ENCODE measurements at places on chromosomes 3 and 15.

GRCh38 chr15:66940368-66940767, 125.0 kb upstream of the SMAD3 start:
- no peak for DNase-seq

GRCh38 chr15:42270551-42270950, 2.5 kb upstream of the GANC start:
- no peak for DNase-seq

DNA sequence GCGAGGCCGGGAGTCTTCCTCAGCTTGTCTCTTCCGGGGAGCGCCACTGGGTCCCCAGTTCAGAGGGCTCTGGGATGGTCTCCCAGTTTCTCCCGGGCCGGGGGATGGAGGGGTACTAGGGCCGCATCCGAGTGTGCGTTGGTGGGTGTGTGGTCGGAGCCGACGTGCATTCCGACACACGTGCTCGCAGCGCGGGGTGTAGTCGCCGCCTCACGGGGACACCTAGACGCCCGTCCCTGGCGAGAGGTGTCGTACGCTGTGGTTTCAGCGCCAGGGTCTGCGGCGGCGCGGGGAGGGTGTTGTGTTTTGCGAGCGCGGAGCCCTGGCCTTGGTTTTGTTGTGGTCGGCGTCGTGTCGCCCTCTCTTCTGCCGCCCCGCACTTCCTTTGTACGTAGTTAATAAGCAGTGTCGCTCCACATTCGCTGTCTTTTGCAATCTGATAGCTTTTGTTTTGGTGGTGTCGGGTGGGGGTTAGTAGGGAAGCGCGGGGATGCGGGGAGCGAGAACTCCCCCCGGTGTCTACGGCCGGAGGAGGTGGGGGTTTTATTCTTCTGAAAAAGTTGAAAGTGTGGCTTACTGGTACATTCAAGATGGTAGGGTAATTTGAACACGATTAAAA, 2.2 kb downstream of the IGF1R start:
- DNase-seq = no peak

DNA sequence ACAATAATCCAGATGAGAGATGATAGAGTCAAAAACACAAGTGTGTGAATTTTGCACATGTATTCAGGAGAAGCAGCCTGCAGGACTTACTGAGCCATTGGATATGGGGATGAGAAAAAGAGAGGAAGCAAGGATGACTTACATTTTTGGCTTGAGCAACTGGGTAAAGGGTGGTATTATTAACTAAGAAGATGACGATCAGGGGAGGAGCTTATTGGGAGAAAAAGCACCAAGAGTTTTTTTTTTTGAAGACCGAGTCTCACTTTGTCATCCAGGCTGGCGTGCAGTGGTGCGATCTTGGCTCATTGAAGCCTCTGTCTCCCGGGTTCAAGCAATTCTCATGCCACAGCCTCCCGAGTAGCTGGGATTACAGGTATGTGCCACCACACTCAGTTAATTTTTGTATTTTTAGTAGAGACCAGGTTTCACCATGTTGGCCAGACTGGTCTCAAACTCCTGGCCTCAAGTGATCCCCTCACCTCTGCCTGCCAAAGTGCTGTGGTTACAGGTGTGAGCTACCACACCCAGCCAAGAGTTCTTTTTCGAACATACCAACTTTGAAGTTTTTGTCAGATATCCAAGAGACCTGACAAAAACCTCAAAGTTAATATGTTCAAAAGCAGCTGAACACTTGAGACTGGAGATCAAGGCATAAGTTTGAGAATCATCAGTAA, 14.8 kb upstream of the SH3BP5 start:
- no peak for DNase-seq

- DNase-seq = no peak
These were observed 312.7 kb downstream of the ULK4 start for GRCh38 chr3:41649129-41649739.

- no peak for DNase-seq
These were observed 51.9 kb downstream of the SERPINI1 start for GRCh38 chr3:167787440-167787839.

DNA sequence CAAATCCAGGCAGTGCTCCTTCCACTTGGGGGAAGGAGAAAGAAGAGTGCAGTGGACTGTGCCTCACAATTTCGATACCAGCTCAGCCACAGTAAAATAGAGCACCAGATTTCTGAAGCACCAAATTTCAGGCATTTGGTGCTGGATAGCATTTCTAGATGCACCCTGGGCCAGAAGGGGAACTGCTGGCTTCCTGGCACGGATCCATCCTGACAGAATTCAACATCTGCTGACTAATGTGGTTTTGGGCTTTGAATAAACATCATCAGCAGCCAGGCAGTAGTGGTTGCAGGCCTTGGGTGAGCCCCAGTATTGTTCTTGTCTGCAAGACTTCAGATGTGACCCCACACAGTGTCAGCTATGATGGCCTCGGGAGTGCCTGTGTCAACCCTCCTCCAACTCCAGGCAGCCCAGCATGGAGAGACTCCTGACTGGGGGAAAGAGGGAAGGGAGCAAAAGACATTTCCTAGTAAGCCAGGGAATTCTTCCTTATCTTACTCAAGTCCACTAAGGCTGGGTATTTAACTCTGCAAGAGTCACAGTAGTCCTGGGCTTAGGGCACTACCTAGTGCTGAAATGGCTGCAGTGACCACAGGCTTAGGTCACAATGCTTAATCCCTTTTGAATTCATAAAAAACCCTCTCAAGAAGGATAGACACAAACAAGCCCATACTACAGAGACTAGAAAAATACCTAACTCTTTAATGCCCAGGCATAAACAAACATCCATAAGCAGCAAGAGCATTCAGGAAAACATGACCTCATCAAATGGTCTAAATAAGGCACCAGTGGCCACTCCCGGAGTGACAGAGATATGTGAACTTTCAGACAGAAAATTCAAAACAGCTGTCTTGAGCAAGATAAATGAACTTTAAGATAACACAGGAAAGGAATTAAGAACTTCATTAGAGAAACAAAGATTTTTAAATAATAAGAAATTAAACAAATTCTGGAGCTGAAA, 74.7 kb downstream of the SPATA16 start:
- no peak for DNase-seq

DNA sequence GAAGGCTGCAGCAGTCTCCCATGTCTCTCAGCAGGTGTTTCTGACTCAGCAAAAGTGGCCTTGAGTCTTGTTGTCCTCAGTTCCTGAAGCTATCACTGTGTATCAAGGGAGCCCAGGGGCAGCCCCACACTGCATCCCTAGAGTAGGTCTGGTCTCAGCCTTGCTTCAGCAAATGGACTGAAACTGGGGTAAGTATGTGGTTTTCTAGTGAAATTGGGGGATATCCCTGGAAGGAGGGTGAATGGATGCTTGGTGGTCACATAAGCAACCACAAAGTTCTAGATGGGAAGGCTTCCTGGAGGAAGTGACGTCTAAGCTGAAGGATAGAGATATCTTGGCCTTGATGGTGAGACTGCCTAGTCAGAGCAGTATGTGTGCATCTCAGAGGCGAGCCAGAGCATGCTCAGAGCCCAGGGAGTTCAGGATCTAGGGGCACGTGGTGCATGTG, 38.4 kb downstream of the TMEM158 start:
- DNase-seq = no peak

GRCh38 chr15:63166219-63166618, 8.9 kb upstream of the RPS27L start:
- DNase-seq = no peak

- no peak for DNase-seq
These were observed 24.4 kb downstream of the SELENOT start for GRCh38 chr3:150627557-150627956.

DNA sequence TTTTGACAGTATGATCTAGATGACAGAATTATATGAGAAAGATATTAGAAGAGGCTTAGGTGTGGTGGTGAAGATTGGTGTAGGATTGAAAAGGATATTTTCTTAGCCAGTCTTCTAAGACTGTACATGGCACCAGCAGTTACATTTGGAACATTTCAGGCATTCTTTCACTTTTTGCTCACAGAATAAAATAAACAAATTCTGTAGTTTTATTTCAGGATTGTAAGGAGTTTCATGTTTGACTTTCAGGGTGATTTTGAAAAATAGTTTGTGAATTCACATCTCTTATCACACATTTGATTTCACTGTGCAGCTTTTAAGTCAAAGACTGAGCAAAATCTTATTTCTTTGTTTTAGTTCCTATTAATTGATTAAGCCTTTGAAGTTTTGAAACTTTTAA, 27.1 kb downstream of the DNAJC13 start:
- DNase-seq = no peak

- no peak for DNase-seq
These were observed 95.0 kb upstream of the PLSCR4 start for GRCh38 chr3:146345900-146346299.

DNA sequence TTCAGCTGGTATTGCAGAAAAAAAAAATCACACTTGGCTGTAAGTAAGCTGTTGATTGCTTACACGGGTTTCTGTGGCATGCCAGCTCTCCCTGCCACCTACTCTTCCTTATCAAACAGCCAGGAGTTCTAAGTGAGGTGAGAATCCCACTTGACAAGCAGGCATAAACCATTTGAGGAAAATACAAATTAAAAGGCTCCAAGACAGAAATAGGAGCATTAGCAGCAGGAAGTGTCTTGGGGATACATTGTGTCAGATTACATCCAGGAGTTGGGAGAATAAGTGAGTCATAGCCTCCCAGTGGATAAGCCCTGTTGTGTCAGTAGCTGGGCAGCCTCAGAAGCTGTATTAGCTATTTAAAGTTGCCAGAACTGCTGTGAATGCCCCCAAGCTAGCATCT, 256.0 kb downstream of the CNTN4 start:
- no peak for DNase-seq

DNA sequence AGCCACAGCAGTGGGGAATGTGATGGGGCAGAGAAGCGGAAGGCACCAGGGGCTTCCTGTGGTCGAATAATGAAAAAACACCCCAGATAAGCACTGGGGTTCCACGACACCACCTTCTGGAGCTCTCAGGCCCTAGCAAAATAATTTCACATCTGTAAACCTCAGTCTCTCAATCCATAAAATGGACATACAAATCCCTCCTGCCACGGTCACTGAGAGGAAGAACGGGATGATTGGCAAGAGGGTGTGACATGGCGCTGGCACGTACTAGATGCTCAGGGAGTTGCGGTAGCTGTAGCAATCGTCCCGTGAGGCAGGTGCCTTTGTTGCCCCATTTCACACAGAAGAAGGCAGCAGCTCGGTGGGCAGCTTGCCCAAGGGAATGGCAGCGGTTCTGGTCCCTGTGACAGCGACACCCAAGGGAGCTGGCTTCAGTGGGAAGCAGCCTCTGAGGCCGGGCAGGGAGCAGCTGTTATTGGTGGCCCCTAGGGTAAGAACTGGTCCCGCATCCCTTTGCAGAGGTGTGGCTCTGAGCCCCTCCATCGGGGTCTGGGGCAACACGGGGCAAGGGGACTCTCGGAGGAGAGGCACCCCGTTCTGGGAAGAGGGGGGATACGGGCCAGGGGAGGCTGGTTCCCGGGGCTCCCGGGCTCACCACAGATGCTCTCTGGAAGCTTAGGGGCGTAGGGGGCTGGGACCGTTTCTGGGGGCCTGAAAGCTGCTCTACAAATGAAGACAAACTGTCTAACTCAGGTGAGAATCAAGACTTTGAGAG, 114.0 kb upstream of the ALDH1A3 start:
- no peak for DNase-seq

- no peak for DNase-seq
These were observed 511.3 kb downstream of the SHQ1 start for GRCh38 chr3:72336821-72337479.

GRCh38 chr15:81567924-81568323, 193.9 kb upstream of the TMC3 start:
- DNase-seq = no peak

- DNase-seq = no peak
These were observed 267.9 kb upstream of the THBS1 start for GRCh38 chr15:39312984-39313383.

GRCh38 chr3:14547693-14548092, 7.6 kb upstream of the GRIP2 start:
- DNase-seq = no peak

DNA sequence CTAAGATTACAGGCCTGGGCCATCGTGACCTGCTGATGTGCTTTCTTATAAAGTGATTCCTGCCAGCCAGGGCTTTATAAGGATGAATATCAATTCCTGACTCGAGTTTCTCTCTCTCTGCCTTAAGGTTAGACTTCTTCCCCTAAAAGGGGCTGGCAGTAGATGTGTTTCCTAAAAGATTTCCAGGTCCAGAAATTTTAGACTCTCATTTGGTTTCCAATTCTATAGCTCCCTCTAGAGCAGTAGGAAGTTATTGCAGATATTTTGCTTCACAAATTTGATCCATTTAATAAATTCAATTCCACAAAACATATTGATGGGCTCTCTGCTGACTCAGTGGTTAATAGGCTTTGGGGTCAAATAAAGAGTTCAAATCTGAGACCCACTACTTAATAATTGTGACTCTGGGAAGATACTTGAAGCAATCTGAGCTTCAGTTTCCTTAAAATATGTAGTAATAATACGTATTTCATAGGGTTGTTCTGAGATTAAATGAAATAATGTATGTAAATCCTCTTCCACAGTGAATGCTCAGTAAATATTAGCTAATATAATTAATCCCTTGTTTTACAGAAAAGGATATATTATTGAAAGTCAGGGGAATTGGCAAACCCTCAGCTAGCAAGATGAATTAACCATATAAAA, 2.1 kb downstream of the TRIM69 start:
- no peak for DNase-seq

DNA sequence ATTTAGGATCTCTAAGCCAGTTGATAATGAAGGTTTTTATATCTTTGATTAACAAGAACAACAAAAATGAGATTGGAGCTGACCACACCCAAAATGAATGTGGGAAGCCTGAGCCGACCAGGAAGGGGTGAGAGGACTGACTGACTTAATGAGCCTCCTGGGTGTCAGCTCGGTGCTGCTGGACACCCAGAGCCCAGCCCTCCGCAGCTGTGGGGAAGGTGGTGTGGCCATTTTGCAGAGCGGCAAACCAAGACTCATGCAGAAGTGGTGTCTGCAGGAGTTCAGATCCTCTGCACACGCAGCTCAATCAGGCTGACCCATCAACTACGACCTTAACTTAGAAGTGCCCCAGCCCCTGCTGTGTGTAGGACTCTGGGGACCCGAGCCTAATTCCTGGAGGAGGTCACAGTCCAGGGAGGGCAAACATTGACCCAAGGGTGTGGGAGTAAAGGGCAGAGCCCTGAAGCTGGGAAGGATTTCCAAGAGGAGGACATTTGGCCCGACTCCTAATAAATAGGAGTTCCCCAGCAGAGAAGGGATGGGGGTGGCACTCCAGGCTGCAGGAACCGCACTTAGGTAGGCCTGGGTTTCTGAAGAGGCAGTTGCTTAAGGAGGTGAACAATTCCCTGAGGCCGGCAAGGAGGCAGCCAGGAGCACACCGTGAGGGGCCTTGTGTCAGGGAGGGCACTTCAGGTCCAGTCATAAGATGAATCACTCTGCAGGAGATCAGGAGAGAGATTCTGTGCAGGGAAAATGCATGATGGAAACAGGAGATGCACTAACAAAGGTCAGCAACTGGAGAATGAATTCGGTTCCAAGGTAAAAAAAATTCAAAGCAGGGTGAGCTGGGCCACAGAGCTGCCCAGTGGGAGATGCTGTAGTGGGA, 197.1 kb upstream of the TPM1 start:
- DNase-seq = no peak

DNA sequence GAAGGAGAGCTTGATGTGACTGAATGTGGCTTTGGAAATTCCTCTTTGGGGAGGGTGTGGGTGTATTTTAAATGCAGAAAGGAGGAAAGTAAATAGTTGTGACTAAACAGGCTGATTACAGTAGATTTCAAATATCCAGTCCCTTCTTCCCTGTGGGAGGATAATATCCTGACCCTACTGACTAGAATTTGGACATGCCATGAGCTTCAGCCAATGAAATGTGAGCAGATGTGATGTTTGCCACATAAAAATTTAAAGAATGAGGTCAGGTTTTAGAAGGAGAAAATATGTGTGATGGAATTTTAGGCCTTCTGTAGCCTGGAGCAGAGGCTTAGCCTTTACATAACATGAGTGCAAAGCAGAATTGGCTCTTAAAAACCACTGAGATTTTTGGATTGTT, 1218.9 kb downstream of the ROBO2 start:
- DNase-seq = no peak
